GM23338 (cell line): ENCODE measurements at places on chromosomes 13 and 19.

DNA sequence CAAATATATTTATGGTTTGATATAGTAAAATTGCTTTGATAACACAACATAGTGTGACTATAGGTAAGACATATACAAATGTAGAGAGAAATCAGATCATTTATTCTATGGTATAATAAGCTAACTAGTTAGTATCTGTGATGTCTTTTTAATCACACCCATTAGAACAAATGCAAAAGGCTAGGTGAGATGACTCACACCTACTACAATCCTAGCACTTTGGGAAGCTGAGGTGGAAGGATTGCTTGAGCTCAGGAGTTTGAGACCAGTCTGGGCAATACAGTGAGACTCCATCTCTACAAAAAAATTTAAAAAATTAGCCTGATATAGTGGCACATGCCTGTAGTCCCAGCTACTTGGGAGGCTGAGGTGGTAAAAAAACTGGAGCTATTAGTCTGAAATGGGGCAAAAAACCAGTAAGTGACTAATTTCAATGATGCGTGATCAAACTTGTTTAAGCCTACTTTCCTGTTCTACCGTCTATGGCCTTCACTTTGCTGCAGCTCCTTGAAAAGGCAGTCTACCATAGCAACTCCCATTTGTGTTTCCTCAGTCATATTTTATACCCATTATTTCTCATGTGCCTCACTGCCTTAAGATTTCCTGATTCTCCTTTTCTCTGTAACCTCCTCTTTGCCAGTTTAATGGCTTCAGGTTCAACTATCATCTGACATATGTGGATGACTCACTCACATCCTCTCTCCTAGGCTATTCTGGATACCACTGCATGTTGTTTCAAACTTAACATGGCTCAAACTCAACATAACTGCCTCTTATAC, 12.5 kb downstream of the ALG5 start:
- no peaks in the 10 kb centered on the region for H3K4me1 ChIP-seq
- no peak for DNase-seq
- H3K4me3 ChIP-seq, result no peak overlapping the region
- no peaks in the 10 kb centered on the region for H3K27me3 ChIP-seq
- H3K36me3 ChIP-seq, result peaks cover 37% of the 10 kb centered on the region; the same call in 1 of the 2 replicates

DNA sequence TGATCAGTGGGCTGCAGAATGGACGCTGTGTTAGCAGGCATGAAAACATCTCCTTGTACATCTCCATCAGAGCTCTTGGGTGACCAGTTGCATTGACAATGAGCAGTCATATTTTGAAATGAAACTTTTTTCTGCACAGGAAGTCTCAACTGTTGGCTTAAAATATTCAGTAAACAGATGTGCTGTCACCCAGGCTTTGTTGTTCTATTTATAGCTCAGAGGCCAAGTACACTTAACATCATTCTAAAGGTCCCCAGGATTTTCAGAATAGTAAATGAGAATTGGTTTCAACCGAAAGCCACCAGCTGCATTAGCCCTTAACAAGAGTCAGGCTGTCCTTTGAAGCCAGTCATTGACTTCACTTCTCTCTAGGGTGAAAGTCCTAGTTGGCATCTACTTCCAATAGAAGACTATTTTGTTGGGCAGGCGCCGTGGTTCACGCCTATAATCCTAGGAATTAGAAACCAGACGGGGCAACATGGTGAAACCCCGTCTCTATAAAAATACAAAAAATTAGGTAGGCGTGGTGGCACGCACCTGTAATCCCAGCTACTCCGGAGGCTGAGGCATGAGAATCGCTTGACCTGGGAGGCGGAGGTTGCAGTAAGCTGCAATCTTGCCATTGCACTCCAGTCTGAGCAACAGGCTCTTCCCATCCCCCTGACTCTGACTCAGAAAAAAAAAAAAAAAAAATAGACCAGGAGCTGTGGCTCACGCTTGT, 7.9 kb upstream of the PDE4A start:
- DNase-seq, result no peak
- peaks cover 5% of the 10 kb centered on the region; the same call in 1 of the 2 replicates for H3K4me1 ChIP-seq
- H3K27me3 ChIP-seq, result peaks cover 38% of the 10 kb centered on the region
- H3K4me3 ChIP-seq, result no peak overlapping the region

DNA sequence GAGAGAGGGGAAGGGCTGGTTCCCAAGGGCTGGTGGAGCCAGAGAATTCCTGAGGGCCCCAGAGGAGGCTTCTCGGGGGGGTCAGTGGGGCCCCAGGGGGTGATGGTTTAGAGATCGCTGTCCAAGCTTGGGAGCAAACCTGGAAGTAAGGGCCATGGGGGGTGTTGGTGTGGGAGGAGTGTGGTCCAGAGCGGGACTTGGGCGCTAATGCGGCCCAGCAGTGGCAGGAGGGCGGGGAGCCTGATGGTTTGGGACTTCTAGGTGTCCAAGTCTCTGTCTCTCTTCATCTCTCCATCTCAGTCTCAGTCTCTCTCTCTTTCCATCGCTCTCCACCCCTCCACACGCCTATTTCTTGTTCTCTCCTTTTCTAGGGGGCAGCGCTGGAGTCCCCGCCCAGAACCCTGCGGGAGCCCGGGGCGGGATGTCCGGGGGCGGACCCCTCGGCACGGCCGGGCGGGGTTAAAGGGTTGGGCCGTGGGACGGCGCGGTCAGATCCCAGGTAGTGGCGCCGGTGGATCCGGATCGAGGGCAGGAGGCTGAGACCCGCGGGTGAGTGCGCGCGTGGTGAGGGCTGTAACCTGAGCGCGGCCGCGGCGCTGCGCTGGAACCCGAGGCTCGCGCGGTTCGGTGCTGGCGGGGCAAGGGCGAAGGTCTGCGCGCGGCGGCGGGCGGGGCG, at the start of gene CYP4F22:
Gene CYP4F22 (plus strand): TSS at position 491 of the 676 bp plus-strand sequence. CDS start 16,812 bp downstream, outside the sequence.
- peaks cover 10% of the 10 kb centered on the region; the same call in 1 of the 2 replicates for H3K27me3 ChIP-seq
- no peaks in the 10 kb centered on the region for H3K36me3 ChIP-seq
- peak; percentile 27 for DNase-seq
- no peaks in the 10 kb centered on the region for H3K4me1 ChIP-seq

DNA sequence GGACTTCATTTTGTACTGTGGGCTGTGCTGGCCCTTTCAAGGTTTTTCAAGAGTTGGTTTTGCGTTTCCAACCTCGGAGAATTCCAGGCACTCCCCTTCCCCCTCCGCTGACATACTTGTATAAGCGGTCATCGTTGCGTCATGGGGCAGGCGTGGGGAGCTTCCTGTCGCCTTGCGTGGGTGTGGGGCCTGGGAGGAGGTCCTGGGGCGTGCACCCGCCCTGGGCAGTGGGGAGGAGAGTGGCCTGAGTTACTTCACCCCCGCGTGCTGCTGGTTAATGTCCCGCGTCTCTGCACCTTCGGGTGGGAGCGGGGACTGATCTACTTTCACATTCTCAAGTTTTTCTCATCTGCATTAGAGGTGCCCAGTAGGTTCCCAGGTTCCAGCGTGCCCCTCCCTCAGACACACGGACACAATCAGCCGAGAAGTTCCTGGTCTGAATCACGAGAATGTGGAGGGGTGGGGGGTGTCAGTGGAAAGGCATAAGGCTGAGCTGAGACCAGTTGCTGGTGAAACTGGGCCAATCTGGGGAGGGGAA, 4.1 kb downstream of the IER2 start:
- DNase-seq, result peak; percentile 33
- H3K4me3 ChIP-seq, result peak overlapping the region; percentile 100
- peak overlapping the region; percentile 100 for H3K27ac ChIP-seq

- H3K4me3 ChIP-seq, result no peak overlapping the region
- no peaks in the 10 kb centered on the region for H3K36me3 ChIP-seq
- no peak for DNase-seq
- no peak overlapping the region for H3K27ac ChIP-seq
Measured at GRCh38 chr19:2309734-2310362, 1.9 kb upstream of the LINGO3 start.

DNA sequence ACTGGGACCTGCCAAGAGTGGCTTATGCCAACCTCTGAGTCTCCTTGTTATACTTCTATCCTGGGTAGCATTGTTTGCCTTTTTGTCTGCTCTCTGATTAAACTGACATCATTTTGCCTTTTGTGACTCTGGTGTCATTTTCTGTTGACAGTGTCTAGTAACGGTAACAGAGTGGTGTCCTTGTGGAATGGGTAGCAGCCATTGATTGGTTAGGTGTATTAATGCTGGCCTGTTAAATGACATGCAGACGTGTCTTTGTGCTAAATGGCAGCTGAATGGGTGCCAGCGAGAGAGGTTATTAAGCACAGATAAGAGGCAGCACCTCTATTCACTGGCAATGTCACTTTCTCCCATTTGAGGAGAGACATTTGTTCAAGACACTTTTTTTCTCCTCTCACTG, 1289.4 kb downstream of the PCDH9 start:
- no peak overlapping the region for H3K4me3 ChIP-seq
- H3K27ac ChIP-seq, result no peak overlapping the region
- no peaks in the 10 kb centered on the region for H3K36me3 ChIP-seq

GRCh38 chr19:16778796-16779411, 50.3 kb upstream of the SIN3B start:
- no peaks in the 10 kb centered on the region for H3K27me3 ChIP-seq
- no peak overlapping the region for H3K27ac ChIP-seq
- no peaks in the 10 kb centered on the region for H3K4me1 ChIP-seq
- DNase-seq, result peak; percentile 87
- H3K36me3 ChIP-seq, result no peaks in the 10 kb centered on the region

DNA sequence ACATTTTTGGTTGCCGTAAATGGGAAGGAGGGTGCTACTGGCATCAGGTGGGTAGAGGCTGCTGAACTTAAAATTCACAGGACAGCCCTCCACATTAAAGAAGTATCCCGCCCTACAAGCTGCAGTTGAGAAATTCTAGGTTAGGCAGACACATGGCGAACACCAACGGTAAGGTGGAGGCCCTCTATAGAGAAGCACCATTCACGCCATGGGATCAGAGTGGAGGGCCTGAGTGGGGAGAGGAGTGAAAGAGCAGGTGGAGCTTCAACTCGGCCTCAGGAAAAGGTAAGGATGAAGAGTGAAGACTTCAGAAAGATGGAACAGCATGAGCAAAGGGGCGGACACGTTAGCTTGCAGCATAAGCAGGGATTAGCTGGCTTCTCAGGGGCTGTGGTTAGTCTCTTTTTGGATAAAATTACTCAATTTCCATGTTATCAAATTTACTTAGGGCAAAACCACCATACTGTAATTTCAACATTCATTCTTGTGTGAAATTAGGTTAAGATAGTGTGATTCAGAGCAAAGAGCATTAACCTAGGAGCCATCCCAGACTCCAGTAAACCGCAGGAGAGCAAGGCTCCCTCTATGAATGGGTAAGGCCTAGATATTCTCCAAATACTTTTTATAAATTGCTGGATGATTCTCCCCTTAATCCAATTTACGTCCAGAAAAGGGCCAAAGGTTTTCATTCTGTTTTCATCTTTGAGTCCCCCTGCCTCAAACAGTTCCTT, 1.2 kb downstream of the EEF1AKMT1 start:
- no peaks in the 10 kb centered on the region; the same call in 1 of the 2 replicates for H3K4me1 ChIP-seq
- H3K27ac ChIP-seq, result no peak overlapping the region
- H3K27me3 ChIP-seq, result no peaks in the 10 kb centered on the region
- H3K4me3 ChIP-seq, result peak overlapping the region; percentile 74

DNA sequence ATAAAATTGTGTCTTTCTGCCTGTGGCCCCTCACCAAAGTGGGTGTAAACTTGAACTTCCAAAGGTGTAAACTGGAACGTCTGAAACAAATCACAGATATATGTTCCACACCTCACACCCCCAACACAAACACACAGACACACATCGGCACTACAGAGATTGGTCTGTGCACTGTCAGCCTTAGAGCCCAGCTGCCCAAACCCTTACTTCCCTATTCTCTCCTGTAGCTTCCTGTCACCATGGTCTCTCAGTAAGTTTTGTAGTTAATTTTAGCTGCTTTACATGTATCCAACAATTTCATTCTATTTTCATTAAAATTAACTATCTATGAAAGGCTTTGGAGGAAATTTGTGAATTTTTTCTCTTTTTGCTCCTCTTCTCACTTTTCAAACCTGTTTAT, 5.4 kb downstream of the TM9SF2 start:
- peaks cover 7% of the 10 kb centered on the region for H3K36me3 ChIP-seq
- H3K4me1 ChIP-seq, result peaks cover 12% of the 10 kb centered on the region
- H3K27me3 ChIP-seq, result no peaks in the 10 kb centered on the region
- no peak overlapping the region for H3K27ac ChIP-seq
- no peak overlapping the region for H3K4me3 ChIP-seq

DNA sequence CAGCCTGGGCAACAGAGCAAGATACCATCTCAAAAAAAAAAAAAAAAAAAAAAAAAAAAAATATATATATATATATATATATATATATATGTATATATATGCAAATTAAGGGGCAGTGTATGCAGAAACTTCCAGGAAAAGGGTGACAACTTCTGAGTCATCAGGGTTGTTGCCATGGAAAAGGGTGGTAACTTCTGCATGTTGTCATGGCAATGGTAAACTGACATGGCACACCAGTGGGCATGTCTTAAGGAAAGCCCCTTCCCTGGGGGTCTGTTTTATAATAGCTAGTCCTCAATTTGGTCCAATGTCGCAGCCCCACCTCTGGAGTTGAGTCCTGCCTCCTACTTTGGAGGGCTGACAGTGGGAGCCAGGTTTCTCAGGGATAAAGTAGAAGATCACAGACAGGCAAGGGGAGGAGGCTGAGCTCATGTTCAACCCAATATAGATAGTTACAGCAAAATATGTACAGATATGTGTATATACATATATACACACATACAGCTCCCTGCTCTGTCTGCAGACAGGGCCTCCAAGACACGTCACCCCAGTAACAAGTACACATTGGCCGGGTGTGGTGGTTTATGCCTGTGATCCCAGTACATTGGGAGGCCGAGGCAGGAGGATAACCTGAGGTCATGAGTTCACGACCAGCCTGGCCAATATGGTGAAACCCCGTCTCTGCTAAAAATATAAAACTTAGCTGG, 7.2 kb upstream of the FCHO1 start:
- DNase-seq, result no peak
- H3K36me3 ChIP-seq, result no peaks in the 10 kb centered on the region
- 0 out of 2 replicates have a peak, but pooled peaks cover 2% of the 10 kb centered on the region for H3K4me1 ChIP-seq
- no peaks in the 10 kb centered on the region for H3K27me3 ChIP-seq

DNA sequence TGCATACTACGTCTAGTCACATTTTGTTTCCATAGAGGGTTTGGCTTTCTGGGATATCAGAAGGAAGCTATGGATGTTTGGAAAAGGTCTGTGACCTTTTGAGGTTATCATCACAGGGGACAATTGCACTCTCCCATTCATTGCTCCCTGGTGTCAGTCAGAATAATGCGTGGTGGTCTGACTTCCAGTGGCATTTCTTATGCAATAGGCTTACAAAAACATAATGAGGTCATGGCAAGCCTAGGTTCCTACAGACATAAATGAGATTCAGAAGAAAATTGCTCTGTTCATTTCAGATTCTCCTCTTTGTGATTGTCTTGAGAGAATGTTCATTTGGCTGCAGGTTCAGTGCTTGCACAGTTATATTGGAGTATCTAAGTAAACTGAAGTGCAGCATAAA, 54.6 kb downstream of the ARHGAP35 start:
- H3K4me1 ChIP-seq, result peaks cover 29% of the 10 kb centered on the region
- DNase-seq, result no peak
- no peak overlapping the region for H3K4me3 ChIP-seq
- peaks cover 8% of the 10 kb centered on the region; the same call in 1 of the 2 replicates for H3K36me3 ChIP-seq
- peak overlapping the region; percentile 72; the same call in 1 of the 2 replicates for H3K27ac ChIP-seq

DNA sequence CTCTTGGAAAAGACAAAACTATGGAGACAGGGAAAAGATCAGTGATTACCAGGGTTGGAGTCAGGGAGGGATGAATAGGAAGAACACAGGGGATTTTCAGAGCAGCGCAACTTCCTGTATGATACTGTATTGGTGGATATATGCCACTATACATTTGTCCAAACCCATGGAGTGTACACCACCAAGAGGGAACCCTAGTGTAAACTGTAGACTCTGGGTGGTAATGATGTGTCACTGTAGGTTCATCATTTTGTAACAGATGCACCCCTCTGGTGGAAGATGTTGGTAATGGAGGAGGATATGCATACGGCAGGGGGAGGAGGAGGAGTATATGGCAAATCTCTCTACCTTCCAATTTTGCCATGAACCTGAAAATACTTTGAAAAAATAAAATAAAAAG, 68.1 kb downstream of the UFM1 start:
- DNase-seq, result peak; percentile 60
- no peaks in the 10 kb centered on the region for H3K36me3 ChIP-seq
- no peaks in the 10 kb centered on the region for H3K27me3 ChIP-seq
- H3K4me3 ChIP-seq, result no peak overlapping the region
